ENCODE measurements at places on chromosomes 16 and 17.
A peak's percentile ranks its signal among the peaks of the same experiment; 100 is the strongest.

DNA sequence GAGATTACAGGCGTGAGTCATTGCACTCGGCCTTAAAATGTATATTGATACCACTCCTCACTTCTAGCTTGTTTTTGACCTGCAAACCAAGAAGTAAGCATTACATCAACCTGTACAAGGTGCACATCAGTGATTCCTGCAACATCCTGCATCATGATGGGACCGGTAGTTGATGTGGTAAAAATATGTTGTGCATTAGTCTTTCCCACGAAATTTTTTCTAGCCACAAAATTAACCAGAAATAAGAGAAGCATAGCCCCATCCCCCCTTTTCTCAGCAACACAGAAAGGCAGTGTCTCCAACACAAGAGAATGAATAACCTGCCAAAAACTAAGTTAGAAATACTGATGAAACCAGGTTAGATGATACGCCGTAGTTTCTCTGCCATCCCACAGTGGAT is 21.1 kb upstream of the NSMCE1 start:
- DNase-seq = no peak

GRCh38 chr17:45310380-45311324 is 6.2 kb downstream of the MAP3K14 start:
- no peak for DNase-seq

DNA sequence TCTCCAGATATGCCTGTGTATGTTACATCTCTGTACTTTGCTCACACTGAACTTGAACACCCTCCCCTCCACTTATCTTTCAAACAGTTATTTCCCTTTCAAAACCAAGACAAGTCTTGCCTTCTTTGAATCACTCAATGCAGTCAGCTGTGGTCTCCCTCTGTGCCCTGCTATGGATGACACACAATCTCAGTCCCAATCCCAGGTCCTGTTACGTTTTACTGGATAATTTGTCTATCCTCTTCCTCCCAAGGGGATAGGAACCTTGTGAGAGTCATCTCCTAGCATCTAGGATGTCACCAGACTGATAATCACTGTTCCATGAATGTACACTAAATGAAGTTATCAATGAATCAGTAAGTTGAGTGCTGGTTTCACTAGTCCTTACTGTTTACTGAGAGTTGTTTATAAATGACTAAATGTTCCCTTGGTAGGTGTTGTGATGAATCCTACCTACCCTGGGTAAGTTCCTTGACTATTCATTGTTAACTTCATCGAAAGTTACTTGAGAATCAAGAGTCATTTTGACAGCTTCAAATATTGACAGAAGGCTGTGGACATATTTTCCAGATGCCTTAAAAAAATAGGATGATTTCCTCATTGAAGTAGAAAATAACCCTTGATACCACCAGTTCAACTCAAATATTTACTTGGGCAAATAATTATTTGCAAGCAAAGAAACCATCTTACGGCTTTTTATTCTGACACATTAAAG is 244.9 kb downstream of the PRKCA start:
- DNase-seq = no peak

DNA sequence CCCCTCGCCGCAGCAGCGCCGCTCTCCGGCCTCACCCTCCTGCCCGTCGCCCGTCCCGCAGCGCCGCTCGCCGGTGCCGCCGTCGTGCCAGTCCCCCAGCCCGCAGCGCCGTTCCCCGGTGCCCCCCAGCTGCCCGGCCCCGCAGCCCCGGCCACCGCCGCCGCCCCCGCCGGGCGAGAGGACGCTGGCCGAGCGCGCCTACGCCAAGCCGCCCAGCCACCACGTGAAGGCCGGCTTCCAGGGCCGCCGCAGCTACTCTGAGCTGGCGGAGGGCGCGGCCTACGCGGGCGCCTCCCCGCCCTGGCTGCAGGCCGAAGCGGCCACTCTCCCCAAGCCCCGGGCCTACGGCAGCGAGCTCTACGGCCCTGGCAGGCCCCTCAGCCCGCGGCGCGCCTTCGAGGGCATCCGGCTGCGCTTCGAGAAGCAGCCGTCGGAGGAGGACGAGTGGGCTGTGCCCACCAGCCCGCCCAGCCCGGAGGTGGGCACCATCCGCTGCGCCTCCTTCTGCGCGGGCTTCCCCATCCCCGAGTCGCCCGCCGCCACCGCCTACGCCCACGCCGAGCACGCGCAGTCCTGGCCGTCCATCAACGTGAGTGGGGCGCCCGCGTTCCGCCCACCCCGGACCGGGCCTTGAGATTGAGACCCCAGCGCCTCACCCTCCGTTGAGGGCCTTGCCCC is 15.0 kb downstream of the TBKBP1 start:
- DNase-seq = no peak

- no peak for DNase-seq
These were observed 70.8 kb downstream of the MMD start for GRCh38 chr17:55350825-55351205.

DNA sequence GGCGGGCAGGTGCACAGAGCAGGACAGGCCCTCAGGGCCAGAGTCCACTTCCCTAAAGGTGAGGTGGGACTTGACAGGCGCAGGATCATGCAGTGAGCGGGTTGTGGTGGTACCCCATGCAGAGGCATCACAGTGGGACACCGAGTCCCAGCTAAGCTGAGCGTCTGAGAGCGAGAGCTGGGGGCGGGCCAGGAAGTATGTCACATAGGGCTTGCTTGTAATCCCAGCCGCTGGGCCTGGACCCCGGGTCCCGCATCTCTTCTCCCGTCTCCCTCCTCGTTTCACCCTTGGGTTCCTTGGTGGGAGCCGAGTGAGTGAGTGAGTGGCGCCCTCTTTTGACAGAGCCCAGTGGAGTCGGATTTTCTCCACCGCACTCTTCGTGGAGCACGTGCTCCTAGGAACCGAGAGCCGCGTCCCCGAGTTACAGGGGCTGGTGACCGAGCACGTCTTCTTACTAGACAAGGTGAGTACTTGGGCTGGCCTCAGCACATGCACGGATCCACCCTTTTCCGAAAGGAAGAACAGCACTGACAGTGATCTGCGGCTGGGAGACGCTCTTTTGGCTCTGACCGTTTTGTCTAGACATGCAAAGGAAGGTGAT is 50.8 kb upstream of the ENDOV start:
- no peak for DNase-seq

DNA sequence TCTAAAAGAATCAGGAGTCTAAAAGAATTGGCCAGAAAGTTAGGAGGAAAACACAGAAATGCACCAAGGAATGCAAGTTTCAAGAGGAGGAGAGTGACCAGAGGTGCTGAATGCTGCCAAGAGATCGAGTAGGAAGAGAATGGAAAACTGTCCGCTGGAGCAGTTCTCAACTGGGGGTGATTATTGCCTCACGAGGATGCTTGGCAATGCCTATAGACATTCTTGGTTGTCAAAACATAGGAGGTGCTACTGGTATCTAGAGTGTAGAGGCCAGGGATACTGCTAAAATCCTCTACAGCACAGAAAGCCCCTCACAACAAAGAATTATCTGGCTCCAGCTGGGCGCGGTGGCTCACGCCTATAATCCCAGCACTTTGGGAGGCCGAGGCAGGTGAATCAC is 82.1 kb upstream of the NOL11 start:
- no peak for DNase-seq

DNA sequence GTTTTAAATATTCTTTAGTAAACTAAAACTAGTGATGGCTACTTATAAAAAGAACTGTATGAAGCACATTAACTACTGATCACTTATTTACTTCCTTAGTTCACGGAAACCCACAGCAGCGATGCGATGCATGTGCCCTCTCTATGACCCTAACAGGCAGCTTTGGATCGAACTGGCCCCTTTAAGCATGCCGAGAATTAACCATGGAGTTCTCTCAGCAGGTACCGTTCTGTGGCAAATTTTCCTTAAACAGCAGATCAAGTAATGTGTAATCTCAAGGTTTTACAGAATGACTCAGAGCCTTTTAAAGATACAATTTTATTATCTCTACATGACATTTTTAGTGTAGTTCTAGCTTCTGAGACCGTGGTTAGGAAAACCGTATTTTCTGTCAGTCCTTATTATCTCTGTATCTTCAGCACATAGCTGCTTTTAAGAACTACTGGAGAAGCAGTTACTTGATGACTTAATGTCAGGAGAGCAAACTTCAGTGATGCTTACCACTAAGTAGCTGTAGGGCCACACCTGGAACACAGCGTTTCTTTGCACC is 43.0 kb downstream of the GAN start:
- no peak for DNase-seq

DNA sequence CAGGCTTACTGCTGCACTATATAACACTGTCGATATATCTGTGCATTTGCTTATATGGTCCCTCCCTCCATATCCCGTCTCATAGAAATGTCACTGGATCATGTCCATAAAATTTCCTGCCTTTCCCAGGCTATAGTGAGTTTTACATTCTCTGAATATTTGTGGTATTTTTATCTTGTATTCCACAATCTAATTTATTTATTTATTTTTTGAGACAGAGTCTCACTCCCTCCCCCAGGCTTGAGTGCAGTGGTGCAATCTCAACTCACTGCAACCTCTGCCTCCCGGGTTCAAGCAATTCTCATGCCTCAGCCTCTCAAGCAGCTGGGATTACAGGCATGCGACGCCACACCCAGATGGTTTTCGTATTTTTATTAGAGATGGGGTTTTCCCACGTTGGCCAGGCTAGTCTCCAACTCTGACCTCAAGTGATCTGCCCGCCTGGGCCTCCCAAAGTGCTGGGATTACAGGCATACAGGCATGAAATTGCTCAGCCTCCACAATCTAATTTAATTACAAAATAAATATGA is 12.9 kb downstream of the TRIM37 start:
- peak; percentile 67 for DNase-seq

GRCh38 chr17:14737984-14738651 is 437.2 kb downstream of the HS3ST3B1 start:
- peak; percentile 87 for DNase-seq

- no peak for DNase-seq
These were observed 19.0 kb downstream of the BANP start for GRCh38 chr16:87970186-87970585.

GRCh38 chr17:64941761-64942160 is 22.5 kb upstream of the LRRC37A3 start:
- no peak for DNase-seq

DNA sequence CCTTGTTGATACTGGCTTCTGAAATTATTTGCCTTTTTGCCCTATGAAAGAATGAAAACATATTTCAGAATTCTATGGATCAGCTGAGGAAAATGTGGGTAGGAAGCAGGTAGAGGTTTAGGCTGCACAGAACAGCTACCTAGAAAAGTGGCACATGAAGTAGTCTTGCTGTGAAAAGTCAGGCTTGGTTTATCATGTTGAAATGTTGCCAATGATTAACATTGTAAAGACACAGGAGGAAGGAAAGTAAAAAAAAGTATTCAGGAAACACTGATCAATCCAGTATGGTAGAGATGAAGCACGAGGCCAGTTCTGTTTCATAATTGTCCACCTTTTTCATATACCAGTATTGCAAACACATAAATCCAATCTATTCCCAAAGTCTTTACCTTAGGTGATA is 29.9 kb downstream of the ABCA6 start:
- DNase-seq = no peak

- no peak for DNase-seq
These were observed at the start of gene TRPV3 for GRCh38 chr17:3557768-3558583. TRPV3 (minus strand) TSS chr17:3557812; CDS start chr17:3554850, 2,962 bp downstream.

- DNase-seq = no peak
These were observed 3.1 kb upstream of the TPPP3 start for GRCh38 chr16:67396159-67397035.

DNA sequence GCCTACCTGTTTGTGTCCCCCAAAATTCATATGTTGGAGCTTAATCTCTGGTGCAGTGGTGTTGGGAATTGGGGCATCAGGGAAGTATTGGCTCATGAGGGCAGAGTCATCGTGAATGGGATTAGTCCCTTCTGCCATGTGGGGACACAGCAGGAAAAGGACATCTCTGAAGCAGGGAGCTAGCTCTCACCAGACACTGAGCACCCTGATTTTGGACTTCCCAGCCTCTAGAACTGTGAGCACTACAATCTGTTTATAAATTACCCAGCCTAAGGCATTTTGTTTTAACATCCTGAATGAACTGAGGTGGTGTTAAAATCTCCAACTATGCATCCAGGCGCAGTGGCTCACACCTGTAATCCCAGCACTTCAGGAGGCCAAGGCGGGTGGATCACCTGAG is 206.0 kb downstream of the SEC14L1 start:
- peak; percentile 9 for DNase-seq

- no peak for DNase-seq
These were observed 840 bp upstream of the CD300LB start for GRCh38 chr17:74532115-74532514.

GRCh38 chr17:35713069-35713728 is 18.2 kb upstream of the RASL10B start:
- DNase-seq = peak; percentile 91

DNA sequence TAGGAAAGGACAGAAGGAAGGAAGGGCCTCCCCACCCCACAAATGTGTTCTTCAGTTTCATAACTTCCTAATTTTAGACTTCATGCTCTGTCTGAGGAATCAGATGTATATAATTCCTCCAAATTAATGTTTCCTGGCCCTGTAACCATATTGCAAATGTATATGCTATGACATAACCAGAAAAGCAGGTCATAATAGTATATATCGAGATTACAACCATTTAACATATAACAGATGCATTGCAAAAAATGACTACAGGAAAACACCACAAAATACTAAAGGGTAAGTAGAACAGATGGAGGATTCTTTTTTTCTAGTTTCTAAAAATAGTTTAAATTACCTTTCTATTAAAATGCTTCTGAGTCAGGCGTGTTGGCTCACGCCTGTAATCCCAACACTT is 3.1 kb upstream of the EXOC7 start:
- DNase-seq = no peak

DNA sequence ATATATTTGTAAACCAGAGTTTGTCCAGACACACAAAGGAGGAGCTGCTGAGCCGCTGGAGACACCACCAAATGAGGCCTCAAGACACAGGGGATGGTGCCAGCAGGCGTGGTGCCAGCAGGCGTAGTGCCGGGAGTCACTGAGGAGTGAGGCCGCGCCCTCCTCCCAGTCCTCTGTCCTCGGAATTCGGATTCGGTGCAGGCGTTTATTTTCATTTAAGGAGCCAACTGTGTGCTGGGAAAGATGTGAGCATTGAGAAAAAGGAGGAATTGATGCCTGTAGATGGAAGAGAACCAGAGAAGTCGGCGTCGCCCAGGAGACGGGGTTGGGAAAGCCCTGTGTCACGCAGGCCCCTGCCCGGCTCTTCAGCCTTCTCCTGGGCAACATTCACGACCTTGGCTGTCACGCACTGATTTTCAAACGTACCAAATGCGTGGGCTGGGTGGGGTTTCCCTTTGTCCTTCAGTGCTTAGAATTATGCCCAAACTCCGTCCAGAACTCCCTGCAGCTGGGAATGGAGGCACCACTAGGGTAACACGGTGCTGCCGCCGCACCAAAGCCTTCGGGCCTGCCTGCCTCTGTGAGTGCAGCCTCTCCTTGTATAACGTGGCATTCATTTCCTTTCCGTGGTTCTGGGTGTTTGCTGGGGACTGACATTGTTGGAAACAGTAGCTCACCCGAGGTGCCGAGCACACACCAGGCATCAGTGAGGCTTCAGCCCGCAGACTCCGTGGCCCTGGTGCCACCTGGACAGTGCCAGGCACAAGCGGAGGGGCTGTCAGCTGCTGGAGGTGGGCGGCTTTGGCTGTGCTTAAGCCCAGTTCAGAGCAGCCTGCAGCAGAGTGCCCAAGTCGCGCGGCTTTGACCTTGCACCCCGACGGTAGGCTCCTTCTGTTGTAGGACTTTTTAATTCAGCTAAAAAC is 49.0 kb upstream of the CHMP6 start:
- DNase-seq = peak; percentile 68

Data from ascending aorta (tissue), 2 donors.